ENCODE measurements at places on chromosomes 5 and 9.

DNA sequence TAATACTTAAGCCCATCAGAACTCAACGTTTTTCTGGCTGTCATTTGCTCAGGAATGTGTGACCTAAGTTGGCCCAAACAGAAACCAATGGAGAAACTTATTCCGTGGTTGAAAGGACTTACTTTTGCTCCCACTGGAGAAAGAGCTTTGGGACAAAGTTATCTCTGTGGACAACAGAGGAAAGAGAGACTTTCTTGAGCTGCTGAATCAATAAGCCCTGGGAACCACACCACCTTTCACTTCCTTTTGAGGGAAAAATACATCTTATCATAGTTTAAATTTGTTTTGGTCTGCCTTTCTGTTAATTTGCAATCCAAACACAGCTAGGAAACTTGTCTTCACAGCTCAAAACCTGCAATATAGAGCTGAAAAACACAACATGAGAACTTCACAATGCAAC, 62.8 kb upstream of the VCAN start:
- DNase-seq, result no peak

GRCh38 chr5:132674671-132675506, 1.1 kb downstream of the IL4 start:
- DNase-seq, result peak; percentile 98

GRCh38 chr9:78575081-78575480, 278.2 kb downstream of the PSAT1 start:
- DNase-seq, result peak; percentile 47

GRCh38 chr5:149379177-149379761, at the start of gene IL17B:
Gene IL17B, minus strand, starts transcription at chr5:149379292. Its CDS starts 67 bp downstream, at chr5:149379225.
- no peak for DNase-seq

DNA sequence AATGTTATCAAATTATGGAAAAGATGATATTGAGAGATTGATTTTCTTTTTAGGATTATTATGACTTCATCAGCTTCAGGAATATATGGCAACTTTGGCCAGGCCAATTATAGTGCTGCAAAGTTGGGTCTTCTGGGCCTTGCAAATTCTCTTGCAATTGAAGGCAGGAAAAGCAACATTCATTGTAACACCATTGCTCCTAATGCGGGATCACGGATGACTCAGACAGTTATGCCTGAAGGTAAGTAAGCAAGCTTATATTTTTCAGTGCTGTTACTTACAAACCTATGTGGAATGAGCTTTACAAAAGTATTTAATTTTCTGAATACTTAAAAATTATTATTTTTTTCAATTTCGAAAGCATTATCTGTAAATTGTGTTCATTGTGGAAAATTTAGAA, 26.5 kb downstream of the HSD17B4 start:
- DNase-seq, result no peak

GRCh38 chr9:120637919-120638318, 58.0 kb upstream of the CDK5RAP2 start:
- DNase-seq, result no peak

DNA sequence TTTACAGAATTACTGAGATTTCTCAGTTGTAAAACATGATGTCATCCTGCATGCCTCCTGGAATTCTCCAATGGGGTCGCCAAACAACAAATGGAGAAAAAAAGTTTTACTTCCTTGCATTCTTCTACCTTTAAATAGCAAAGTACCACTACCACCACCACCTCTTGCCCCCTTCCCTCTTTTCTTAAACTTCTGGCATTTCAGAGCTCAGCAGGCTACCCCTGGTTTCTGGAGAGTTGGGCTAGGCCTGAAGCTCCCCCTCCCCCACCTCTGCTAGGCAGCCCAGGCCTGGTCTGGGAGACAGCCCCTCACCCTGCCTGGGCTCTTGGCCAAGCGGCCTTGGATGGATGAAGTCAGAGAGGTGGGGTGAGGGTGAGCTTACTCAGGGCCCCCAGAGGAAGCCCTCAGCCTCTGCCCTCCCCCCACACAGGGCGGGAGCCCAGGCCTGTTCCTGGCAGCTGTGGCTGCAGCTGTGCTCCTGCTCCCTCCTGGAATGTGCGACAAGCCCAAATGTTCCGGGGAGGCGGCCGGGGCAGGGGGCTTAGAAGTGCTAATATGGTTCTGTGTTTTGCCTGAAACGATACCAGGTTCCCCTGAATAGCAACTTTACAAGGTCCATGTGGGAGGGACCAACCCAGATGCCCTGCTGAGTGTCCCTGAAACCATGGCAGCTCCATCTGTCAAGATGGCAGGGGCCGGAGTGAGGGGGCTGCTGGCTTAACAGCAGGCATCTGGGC, 6.0 kb upstream of the CCIN start:
- DNase-seq, result peak; percentile 98

DNA sequence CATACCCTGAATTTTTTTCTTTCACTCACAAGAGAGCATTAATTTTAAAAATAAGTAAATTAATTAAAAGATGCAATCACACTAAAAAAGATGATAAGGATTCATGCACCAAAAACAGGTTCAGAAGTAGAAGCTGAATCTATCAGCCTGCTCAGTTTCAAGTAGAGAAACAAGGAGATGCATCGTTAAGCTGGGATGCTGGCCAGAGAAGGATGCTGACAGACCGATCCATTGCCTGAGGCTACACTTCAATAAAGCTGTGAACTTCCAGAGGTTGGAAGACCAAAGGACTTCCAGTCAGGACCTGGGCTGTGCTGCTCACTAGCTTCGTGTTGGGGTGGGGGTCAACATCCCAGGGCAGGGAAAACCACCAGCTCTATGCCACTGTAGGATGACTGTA, 457.7 kb downstream of the EFNA5 start:
- no peak for DNase-seq

- no peak for DNase-seq
These were observed 95.0 kb downstream of the KIAA1958 start for GRCh38 chr9:112581469-112582176.

DNA sequence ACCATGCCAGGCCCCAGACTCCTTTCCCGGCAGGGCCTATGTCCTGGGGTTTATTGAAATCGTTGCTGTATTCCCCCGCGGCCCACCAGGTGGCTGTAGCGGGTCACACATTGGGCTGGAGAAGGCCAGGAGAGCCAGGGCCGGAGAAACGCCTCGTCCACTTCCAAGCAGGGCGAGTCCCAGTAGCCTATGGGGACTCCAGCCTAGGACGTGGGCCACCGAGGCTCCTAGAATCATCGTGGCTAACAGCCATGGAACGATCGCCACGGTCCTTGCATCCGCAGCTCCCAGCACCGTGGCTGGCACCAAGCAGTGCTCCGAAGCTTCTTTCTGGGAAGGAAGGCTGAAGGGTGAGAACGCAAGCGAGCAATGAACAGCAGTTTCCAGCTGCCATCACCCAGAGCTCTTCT, 87.7 kb downstream of the ENTREP1 start:
- peak; percentile 58 for DNase-seq

DNA sequence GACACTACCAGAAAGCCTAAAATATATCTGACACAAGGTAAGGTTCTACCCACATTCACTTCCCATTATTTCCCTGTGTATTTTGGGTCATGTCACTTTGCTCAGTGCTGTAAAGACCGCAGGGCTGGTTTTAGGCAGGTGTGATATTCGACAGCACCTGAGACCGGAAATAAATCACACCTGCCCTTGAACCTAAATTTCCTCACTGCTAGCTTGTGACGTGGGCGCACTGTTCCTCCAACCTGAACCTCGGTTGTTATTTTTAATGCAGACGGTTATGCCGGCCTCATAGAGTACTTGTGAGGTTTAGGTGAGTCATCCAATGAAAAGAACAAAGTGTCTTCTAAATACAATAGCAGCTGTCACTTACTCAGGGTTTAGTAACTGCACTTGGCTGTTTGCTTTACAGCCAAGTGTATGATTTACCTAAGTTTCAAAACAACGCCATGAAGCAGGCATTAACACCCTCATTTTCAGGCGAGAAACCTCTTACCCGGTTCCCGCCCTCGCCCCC, 20.7 kb upstream of the ZNF782 start:
- DNase-seq, result no peak

DNA sequence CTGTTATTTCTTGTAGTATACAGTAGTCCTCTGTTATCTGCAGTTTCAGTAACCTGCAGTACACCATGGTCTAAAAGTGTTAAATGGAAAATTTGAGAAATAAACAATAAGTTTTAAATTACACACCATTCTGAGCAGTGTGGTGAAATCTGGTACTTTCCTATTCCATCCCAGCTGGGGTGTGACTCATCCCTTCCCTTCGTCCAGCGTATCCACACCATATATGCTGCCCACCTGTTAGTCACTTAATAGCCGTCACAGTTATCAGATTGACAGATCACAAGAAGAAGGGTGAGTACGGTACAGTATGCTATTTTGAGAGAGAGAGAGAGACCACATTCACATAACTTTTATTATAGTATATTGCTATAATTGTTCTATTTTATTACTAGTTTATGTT, 28.9 kb downstream of the FAM151B start:
- peak; percentile 55 for DNase-seq

DNA sequence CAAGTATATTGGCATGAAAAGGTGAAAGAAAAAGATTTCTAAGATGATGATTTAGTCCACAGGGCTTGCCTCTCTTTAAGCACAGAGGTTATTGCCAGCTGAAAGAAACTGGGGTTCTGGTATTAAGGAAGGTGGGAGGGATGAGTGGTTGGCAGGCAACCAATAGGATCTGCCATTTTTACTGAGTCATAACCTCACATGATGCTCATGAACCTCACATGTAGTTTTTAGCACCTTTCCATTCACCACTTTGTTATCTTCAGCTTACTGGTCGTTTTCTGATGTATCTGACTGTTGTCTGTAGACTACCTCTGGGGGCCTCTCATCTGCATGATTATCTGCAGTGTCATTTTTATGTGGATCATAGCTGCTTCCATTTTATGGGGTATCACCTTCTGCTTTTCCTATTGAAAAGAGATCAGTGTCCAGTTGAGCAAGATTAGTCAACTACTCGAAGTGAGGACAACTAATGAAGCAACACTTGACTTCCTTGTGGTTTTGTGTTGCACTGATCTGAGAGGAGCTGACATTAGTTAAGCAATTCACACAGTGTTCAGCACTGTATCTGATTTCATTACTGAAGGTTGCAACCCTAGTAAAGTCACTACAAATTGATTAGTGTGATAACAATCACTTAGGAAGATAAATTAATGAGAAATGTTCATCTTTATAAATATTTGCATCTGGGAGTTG, 186.3 kb downstream of the SGCD start:
- DNase-seq, result peak; percentile 27

- DNase-seq, result peak; percentile 83
These were observed 42.4 kb downstream of the NTRK2 start for GRCh38 chr9:84711936-84712335.

- DNase-seq, result peak; percentile 64
These were observed 143.6 kb downstream of the CDH9 start for GRCh38 chr5:26894719-26895263.

GRCh38 chr9:26971721-26972120, 15.5 kb downstream of the IFT74 start:
- DNase-seq, result no peak

DNA sequence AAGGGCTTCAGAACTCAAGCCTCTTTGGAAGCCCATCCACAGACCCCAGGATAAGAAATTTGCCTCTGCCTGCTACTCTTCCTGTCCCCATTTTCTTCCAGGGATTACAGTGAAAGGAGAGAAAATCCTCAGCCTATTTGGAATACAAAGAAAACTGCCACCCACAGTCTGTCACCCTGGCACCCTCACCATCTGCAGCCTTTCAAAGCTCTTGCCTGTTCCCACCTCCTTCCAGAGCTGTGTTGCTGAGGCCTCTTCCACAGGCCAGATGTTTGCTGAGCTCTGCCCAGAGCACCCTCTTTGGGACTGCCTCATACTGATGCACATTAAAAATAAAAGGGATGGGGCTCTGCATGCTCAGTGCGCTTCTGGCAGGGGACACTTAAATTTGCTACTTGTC, 35.9 kb upstream of the TAF1L start:
- no peak for DNase-seq
